PC-3 (cell line): ENCODE measurements at places on chromosomes 12 and 14.

DNA sequence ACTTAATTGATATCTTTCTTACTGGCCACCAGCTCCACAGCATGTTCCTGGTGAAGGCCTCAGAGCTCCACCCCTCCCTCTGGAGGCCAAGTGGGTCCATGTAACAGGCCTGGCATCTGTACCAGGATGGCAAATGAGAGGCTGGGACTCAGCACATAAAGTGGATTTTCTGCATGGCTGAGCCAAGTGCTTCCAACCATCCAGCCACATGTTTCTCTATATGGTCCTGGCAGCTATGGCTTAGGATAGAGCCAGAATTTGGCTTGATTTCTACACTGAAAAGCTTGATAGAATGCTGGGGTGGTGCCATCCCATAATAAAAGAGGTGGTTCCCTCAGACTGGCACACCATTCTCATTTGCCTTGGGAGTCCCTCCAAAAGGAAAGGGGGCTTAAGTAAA, 94.1 kb downstream of the PAX9 start:
- DNase-seq, result no peak

DNA sequence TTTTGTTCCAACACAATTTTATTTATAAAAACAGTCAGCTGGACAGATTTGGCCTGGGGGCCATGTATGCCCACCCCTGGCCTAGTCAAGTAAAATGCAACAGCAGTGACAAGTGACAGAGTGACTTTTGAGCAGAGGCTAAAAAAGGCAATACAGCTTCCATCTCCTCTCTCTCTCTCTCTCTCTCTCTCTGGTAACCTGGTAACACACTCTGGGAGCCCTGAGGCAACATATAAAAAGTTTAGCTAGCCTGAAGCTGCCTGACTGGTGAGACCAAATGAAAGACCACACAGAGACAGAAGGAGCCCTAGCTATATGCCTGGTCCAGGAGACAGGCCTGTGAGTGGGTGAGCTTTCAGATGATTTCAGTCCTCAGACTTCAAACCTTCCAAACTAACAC, 105.4 kb downstream of the DENND5B start:
- DNase-seq, result no peak

DNA sequence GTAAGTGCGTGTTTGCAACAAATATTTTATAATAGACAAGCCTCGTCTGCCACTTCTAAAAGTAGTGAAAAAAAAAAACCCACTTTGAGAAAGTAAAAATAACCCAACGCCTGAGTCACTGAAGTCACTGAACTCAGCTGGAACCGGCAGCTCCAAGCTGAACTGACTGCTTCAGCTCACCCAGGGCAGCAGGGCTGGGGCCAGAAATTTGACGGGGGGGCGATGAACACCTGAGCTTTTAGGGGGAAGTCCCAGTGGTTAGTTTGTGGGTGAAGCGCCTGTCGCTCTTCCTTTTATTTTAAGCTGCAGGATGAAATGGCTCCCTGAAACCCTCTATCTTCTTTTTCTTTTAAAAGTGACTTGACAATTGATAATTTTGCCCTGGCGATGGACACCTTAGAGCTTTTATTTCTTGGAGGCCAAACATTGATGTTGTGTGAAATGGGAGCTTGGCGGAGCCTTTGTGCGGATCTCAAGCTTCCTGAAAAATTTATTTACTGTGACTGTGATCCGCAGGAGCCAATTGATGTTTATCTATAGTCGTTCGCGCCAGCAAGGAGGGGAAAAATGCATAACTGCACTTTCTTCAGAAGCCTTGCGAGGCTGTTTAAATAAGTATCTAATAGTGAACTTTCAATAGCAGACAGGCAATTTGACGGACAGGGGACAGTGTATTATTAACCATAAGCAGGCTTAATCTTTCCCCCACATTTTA, 173.2 kb upstream of the MYL2 start:
- DNase-seq, result no peak

GRCh38 chr12:71162832-71163763, 5.3 kb upstream of the TSPAN8 start:
- peak; percentile 86 for DNase-seq

DNA sequence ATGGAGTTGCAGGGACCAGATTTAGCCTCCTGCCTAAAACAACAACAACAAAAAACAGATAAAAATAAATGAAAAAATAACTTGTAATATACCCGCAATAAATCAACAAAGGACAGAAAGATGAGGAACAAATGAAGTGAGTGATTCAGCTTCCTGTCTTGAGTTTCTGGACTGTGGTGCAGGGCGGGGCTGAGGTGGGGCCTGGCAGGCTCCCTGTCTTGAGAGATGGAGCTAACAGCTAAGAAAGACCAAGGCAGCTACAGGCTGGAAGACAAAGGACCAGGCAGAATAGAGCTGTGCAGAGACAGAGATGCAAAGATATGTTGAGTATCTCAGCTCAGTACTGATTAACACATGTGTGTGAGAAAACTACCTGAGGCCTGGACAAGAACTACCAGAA, 879.2 kb downstream of the AACS start:
- peak; percentile 5 for DNase-seq

- no peak for DNase-seq
Measured at GRCh38 chr14:63508033-63508432, 35.1 kb downstream of the PPP2R5E start.

GRCh38 chr12:106773286-106774004, 1.0 kb upstream of the RIC8B start:
- no peak for DNase-seq

DNA sequence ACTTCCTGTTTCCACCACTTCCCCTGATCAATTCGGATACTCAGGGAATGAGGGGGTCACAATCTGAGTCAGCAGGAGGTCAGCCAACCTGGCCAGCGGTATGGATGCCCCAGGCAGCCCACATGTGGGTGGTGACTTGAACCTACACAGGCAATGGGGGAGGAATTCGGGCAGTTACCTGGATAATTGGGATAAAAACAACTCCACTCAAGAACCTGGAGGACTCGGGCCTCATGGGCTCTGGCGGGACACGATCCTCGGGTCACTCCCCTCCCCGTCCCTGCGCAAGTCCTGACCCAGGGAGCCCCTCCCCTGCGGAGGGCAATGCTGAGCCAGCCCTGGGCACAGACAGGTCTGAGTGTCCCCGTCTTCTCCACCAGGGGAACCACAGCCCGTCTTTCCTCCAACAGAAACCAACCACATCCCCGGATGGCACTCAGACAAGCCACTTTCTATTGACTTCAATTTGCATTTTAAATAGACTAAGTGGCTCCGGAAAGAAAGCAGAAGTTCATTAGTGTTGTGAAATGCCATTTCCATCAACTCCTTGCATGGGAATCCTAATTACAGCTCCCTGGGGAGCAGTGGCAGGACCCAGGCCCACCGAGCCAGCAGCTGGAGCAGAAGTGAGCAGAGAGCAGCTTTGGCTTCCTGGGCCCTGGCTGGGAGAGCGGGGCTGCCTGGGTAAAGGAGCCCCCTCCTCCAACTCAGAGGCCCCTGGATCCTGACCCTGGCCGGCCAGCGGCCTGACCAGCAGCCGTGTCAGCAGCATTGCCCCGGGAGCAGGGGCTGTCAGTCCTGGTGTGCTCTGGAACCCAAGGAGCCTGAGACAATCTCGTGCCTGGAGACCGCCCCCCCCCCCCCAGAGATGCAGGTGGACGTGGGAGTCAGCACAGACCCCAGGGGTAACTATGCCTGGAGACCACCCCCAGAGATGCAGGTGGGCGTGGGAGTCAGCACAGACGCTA, 374.1 kb downstream of the ADGRD1 start:
- no peak for DNase-seq

GRCh38 chr12:27199638-27200300, 44.3 kb upstream of the STK38L start:
- no peak for DNase-seq

- no peak for DNase-seq
Measured at GRCh38 chr12:78088391-78088832, 257.7 kb downstream of the NAV3 start.

DNA sequence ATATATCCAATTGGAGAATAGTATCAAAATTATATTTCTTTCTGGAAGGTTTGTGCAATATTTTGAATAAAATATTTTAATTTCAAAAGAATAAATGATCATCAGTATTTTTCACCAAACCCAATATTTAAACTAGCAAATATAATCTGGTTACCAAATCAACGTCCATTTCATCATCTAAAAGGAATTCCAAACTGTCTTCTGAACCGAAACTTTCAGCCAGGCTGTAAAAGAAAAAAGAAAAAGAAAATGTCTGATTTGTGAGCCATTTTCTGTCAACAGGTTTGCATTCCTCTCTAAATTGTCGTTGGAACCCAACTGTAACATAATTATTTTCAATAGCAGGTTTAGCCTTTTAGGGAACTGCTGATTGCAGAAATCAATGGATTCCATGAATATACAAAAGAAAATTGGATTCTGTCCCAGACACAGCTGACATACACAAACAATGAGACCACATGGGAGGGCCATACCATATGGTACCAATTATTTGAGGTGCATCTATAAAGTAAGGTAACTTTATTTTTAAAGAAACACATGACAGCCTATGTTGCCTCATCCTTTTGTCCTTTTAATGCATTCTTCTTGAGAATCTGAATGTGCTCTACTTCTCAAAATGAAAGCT, 22.7 kb downstream of the SNRPF start:
- no peak for DNase-seq

GRCh38 chr14:85601690-85602089, 71.7 kb downstream of the FLRT2 start:
- DNase-seq, result no peak

GRCh38 chr14:34029921-34030334, 79.1 kb upstream of the EGLN3 start:
- no peak for DNase-seq

DNA sequence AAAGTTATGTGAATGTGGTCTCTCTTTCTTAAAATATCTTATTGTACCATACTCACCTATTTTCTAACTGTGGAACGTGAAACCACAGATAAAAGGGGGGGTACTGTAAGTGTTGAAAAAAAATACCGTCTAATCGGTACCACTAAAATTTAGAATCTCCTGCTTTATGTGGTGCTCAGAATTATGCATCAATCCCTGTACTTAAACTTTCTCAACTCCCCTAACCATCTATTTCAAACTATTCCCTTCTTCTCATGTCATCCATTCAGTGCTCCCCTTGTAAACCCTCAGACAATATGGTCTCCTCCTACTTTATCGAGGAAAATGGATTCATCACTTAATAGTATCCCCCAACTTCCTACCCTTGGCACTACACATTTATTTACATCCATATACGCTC, 23.7 kb downstream of the DEPDC4 start:
- DNase-seq, result no peak
